ENCODE measurements at places on chromosomes 12 and 14.

DNA sequence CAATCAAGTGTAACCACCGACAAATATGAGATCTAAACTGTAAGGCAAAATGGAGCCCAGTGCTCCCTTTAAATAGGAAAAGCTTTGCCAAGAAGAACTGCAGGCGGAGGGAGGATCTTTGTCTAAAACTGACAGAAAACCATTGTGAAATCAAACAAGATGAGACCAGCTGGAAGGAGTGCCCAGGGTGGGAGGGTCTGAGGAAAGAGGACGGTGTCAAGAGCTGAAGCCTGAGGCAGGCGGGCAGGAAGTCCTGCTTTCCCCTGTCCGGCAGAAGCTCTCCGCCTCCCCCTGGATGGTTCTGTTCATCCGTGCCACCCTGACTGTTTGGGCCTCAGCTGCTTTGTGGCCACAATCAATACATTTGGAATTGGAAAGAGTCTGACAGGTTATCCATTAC, 37.5 kb downstream of the CDC42BPB start:
- DNase-seq, result no peak

DNA sequence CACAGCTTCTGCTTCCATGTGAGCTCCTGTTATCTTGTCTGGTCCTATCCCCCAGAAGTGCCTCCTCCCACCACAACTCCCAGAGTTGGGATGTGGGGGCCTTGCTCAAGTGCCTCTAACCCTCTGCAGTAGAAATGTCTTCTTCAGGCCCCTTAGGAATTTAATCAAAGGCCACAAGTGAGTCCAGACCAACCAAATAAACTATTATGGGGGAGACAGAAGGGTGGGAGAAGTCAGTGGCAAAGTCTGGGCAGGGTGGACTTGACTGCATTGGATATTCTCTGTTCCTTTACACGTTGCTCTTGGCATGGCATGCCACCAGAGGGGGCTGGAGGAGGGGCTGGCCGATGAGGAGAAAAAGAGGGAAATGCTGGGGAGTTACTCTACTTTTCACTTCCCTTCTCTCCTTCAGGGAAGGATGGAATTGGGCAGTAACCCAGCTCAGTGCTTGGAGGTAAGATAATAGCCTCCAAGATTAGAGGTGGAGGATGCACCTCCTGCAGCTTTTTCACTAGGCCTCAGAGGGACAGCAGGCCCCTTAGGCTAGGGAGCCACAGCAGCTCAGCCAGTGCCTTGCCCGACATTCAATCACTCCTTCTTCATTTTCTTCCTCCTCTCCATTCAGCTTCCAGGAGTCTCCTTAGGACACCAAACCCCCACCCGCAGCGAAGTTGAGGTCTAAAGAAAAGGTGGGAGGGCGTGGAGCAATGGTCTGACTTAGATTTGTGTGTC, 1.2 kb upstream of the AP1G2 start:
- DNase-seq, result no peak

DNA sequence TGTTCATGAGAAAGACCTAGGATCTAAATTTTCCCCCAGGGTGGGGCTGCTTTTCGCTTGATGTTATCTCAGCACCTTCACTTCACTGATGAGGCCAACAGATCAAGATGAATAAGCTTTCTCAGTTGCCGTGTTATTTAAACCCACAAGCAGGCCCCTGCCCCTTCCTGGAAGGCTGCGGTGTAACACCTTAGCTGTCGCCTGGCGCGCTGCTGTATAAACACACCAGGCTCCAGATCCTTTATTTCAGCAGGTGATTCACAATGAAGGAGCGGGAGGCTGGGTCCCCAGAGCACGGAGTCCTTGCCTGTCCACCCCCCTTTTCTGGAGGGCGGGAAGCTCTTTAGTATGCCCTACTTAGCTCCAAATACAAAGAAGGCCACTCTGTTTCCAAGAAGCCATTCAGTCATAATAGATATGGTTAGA, 515.4 kb downstream of the FUT8 start:
- DNase-seq, result peak; percentile 77

GRCh38 chr14:75476274-75476995, 45.8 kb upstream of the BATF start:
- DNase-seq, result no peak

DNA sequence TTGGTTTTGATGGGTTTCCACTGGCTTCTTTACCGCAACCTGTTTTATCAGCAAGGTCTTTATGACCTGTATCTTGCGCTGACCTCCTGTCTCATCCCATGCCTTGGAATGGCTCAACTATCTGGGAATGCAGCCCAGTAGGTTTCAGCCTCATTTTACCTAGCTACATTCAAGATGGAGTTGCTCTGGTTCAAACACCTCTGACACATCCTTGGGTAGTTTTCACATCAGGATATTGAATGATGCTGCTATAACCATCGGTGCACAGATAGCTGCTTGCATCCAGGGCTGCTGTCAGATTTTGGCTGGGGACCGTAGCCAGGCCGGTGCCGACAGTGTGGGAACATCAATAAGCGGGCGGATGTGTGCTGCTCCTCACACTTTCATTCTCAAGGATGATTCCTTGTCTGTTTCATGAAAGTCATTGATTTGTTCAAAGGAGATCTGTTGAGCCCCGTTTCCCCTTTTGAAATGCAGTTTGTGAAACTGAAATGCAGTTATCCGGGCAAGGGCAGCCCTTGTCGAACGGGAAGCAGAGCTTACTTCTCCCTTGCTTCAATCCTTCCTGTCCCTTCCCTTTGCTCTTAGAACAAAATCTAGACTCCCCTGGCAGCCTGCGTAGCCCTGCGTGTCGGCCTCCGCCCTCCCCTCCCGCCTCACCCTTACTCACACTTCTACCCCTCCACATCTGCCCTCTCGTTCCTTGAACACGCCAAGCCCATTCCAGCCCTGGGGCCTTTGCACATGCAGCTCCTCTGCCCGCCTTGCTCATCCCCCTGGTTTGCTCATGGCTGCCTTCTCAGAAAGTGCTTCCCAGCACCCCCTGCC, 49.2 kb upstream of the NCOR2 start:
- DNase-seq, result no peak

DNA sequence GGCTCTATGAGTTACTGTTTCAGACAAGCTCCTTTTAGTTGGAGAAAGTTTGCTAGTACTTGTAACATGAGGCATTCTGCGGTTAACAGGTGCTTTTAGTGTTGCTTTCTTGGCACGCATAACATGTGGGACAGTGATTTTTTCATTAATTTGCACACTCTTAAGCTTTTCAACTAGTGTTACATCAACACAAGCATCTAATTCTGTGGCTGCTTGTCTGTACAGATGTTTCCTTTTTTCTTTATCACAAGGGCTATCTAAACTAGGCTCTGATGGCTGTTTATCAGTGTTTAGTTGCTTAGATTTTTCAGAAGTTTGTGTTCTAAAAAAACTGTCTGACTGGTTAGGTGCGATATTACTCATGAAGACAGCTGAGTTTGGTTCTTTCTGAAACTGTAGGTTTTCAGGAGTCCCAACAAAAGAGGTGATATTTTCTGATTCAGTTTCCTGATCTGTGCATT, 120.1 kb downstream of the RALGAPA1 start:
- DNase-seq, result no peak

- DNase-seq, result no peak
Observed at GRCh38 chr12:8559676-8560075, 19.0 kb upstream of the CLEC4E start.

DNA sequence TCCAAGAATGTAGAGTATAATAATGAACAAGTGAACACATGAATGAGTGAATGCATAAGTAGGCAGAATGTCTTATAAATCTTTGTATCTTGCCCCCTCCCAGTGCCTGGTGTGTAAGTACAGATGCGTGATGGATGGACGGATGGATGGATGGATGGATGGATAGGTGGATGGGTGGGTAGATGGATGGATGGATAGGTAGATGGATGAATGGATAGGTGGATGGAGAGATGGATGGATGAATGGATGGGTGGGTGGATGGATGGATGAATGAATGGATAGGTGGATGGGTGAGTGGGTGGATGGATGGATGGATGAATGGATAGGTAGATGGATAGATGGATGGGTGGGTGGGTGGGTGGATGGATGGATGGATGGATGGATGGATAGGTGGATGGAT, 74.4 kb downstream of the CLMN start:
- DNase-seq, result no peak

GRCh38 chr14:29896354-29896821, 31.3 kb downstream of the PRKD1 start:
- no peak for DNase-seq

DNA sequence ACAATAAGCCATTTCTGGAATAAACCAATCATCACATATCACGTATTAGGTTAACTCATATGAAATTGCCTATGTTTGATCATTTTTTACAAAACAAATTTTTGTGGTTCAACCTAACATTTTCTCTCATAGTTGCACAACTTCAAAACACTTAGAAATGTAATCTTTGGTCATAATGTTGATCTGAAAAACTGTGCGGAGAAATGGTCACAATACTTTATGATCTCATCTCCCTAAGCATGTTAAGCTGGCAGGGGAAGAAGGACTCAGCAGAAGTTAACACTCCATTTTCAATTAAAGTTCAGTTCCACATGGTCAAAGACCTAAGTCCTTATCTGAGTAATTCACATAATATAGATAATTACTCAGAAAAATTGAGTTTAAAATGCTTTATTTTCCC, 194.8 kb downstream of the CAPZA3 start:
- no peak for DNase-seq

GRCh38 chr12:11959117-11959823, 111.5 kb upstream of the BCL2L14 start:
- peak; percentile 10 for DNase-seq

DNA sequence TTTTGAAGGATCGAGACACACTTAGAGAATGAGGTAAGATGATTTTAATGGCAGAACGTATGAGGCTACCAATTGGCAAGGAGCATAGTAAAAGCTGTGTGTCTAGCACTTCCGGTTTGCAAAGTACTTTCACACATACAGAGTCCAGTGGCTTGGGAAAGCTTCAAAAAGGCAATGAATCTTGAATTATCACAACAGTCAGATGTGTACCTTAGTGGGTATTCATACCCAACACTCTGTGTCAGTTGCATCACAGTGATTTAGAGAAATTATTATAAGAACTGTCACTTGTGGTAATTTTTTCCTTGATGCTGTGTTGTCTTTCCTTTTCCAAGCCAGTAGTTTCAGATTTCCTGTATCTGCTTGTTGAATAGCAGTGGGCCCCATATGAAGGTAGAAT, 424.1 kb downstream of the PCNX1 start:
- DNase-seq, result no peak

- DNase-seq, result no peak
Observed at GRCh38 chr12:25592725-25593495, 39.8 kb upstream of the LMNTD1 start.

GRCh38 chr12:51620448-51620847, 29.4 kb downstream of the SCN8A start:
- no peak for DNase-seq

DNA sequence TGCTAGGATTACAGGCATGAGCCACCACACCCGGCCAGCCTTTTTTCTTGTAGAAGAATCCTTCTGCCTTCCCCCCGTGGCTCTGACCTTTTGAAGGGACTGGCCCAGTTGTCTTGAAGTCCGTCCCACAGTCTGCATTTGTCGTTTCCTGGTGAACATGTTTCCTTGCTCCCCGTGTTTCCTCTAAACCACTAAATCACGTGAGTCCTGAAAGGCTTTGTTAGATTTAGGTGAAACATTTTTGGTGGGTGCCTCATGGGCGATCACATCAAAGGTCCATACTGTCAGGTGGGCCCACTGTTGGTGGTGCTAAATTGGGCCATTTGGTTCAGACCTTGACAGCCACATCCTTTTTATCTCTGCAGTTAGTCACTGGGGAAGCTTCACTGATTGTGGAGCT, 26.3 kb downstream of the MLXIP start:
- DNase-seq, result no peak

GRCh38 chr12:65392491-65392890, 114.0 kb downstream of the MSRB3 start:
- no peak for DNase-seq

DNA sequence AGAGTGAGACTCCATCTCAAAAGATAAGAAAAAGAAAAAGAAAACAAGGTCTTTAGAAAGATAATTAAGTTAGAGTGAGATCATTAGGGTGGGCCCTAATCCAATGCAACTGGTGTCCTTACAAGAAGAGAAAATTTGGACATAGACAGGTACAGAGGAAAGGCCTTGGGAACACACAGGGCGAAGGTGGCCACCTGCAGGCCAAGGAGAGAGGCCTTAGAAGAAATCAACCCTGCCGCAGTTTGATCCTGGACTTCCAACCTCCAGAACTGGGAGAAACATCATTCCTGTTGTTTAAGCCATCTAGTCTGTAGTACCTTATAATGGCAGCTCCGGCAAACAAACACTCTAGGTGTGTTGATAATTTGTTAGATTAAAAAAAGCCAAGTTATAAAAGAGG, 491.9 kb downstream of the MED13L start:
- no peak for DNase-seq

DNA sequence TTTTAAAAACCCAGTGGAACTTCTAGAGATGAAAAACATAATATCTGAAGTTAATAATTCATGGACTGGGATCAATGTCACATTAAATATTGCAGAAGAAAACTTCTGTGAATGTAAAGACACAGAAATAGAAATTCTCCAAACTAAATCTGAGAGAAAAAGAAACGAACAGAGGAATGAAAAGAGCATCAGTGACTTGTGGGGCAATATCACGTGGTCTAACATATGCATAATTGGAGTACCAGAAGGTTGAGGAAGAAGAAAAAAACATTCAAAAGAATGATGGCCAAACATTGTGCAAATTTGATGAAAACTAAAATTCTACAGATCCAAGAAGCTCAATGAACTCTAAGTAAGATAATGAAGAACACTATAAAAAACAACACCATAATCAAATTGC, 130.8 kb downstream of the EFCAB11 start:
- DNase-seq, result no peak

DNA sequence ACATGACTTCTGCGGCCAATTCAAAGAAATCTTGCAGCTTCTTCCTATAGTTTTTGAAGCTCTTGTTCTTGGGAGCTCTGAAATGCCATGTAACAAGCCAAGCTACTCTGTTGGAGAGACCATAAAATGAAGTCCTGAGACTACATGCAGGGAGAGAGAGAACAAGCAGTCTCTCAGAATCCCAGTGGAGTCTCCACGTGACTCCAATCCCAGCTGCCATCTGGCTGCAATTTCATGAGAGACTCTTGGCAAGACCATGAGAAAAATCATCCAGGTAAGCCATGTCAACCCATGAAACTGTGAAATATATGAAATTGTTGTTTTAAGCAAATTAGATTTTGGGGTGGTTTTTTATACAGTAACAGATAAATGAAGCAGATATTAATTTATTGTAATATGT, 54.4 kb downstream of the KLRG1 start:
- no peak for DNase-seq

DNA sequence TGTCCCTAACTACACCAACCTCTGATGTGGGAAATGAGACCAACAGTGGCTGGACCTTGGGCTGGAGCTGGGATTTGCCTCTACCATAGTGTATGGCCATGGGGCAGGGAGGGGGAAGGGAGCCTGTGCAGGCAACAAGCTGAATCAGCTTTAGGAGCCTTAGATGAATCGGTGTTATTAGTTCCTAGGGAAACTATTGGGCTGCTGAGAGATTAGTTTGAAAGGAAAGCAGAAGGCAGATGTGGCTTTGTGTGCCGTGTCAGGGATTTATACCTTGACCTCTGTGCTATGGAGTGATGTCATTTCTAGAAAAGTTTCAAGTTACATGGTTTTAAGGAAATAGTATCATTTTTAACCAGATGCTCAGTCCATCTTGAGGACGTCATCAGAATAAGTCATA, 19.5 kb upstream of the GAS2L3 start:
- DNase-seq, result no peak

Measured in stimulated activated naive CD4-positive, alpha-beta T cell treated with Interleukin-2 at 50 U/mL for 16 hours (primary cell).